ENCODE measurements at places on chromosomes 7 and 10. TPM values are rescaled to one million over a fixed set of nuclear protein-coding genes. Genes with fewer than 3 reads are reported as not detected.

GRCh38 chr10:15451137-15452094, 80.3 kb upstream of the FAM171A1 start:
- no peak for DNase-seq

DNA sequence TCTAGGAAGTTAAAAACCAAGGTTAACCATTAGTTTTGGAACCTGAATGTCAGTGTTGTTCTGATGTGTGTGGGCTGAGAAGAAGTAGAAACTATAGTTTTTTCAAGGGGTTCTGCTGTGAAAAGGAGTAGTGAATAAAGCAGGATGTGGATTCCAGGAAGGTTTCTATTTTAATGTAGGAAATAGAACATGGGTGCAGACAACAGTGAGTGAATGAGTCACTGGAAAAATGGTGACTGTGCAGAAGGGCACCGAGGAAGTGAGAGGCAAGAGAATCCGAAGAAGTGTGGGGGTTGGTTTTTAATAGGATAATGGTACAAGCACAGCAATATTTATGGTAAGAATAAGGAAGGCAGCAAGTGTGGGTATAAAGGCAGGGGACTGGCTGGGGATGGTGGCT, 120.4 kb downstream of the ARHGAP21 start:
- DNase-seq, result no peak

Gene TFEC
- total RNA-seq, result 29.1 TPM

Gene VAX1
- not detected for total RNA-seq

GRCh38 chr10:3691482-3691881, 93.5 kb downstream of the KLF6 start:
- no peak for DNase-seq

DNA sequence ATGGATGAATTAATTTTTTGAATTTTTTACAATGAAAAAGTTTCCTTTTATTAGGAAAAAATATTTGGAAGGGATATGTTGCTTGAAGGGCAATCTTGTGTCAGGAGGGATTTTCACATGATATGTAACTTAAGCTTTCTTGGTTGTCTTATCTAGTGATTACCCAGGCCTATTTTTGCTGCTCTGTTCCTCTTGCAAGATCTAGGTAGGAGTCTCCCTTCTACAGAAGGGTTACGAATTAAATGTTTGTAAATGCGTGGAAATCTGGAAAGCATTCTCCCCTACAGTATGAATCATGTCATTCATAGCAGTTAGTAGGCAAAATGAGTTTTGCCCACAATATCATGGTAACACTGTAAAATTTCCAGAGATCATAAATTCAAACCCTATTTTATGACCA, 57.7 kb upstream of the CDK14 start:
- no peak for DNase-seq

DNA sequence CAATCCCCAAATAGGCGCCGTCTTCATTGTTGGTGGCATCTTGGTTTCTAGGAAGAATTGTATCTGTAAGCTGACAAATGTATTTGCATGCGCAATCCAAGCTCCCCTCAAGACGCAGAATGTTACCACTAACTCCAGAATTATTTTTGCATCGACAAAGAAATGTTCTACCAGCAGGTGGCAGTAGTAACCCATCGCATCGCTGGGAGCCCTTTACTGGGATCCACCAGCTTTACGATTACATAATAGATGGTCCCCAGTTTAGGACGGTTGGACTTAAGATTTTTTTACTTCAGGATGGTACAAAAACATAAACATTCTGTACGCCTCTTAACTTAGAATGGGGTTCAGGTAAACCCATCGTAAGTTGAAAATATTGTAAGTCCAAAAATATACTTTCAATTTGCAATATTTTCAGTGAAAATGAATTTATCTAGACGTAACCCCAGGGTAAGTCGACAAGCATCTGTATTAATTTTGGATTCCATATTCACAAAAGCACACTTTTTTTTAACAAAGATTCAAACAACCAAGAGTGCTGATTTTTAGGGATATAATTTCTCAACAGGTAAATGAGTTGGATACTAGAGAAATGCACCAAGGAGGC, 114.0 kb upstream of the COBL start:
- no peak for DNase-seq

DNA sequence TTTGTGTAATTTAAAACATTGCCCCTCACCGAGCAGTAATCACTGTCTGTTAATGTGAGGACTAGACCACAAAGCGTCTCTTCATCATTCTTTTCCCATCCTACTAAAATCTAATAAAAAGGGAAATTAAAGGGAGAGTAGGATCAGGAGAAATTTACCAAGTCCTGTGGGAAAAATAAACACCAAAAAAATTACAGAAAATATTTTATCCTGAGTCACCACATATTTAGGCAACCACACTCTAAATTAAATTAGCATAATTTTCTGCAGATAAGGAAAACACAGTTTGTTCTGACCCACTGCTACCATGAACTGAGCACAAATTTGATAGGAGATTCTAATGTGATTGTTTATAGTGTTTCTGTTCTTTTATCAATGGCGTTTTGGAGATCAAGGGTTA, 49.3 kb downstream of the CCDC6 start:
- DNase-seq, result no peak

DNA sequence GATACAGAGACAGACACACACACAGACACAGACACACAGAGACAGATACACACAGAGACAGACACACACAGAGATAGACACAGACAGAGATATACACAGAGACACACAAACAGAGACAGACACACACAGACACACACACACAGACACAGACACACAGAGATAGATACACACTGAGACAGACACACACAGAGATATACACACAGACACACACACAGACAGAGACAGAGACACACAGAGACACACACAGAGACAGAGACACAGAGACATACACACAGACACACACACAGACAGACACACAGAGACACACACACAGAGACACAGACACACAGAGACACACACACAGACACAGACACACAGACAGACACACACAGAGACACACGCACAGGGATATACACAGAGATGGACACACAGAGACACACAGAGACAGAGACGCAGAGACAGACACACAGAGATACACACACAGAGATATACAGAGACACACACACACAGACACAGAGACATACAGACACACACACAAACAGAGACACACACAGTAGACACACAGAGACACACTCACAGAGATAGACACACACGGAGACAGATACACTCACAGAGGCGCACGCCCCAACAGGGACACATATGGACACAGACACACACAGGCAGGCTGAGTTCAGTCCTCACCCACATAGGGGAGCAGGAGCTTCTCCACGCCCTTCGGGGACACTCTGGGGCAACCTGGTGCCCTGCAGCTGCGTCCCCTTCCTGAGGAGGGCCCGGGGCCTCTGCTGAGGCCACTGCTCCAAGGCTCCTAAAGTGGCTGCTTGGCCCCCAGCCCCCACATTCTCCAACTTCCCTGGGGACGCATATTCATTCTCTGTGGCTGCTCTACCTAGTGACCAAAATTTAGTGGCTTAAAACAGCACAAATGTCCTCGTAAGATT, 10.3 kb upstream of the PPP2R2D start:
- DNase-seq, result peak; percentile 59

DNA sequence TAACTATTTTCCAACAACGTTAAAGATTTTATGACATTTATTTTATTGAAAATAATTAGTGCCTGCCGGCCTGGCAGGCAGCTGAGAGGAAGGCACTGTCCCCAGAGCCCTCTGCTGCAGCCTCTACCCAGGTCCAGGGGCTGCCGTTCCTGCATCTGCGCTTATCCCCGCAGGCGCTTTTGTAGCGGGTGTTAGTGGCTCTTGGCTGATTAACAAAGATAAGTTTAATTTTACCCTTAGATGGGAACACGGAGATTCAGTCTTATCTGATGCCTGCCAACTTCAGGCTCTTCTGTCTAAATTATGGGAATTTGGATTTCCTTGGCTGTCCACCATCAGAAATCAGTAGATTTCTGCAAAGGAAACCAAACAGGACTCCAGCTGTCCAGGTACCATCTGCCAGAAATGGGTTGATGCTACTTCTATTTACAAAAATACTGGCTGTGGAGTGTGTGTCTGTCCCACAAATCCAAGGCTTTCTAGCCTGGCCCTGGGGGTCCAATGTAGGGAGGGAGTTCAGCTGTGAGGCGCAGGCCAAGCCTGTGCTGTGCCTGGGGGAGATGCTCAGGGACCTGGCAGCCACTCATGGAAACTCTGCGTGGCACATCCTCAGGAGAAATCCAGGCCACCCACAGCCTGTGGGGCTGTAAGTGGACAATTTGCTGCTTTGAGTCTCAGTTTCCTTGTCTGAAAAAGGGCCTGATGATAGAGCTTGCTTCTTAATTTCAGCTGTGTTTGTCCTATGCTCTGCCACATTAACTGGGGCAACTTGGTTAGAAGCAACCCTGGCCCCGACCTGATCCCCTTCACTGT, 62.0 kb upstream of the IGFBP3 start:
- no peak for DNase-seq

GRCh38 chr7:8343556-8343955, 81.6 kb upstream of the ICA1 start:
- DNase-seq, result no peak

DNA sequence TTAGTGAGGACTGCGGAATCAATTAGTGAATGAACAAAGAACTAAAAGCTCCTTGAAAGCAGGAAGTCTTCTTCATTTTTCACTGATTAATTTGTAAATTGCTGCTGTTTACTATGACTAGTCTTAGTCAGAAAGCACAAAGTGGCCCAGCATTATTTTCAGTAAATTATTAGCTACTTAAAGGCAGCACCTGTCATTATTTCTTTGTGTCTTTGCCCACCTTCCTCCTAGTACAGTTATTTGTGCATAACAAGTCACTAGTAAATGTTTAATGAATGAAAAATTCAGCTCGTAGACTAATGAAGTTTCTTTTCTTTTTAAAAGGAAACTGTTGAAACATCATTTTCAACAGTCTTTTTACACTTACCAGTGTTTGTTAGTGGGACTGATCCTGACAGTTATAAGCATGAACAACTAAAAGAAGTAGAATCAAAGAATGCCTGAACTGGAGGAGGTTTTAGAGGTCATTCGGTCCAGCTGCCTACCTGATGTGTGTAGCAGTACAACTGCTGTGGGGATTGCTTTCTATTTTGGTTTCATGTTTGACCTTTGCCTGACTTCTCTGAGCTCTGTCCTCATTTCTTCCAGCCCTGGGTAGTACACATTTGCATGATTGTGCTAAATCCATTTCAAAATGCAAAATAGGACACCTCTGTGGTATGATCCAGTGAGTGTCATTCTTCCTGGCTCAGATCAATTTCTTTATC, 140.0 kb upstream of the PHYHIPL start:
- no peak for DNase-seq

Gene C7orf57
- not detected for total RNA-seq

Gene MAT1A
- 0.76 TPM for total RNA-seq

Gene HGF
- 33.2 TPM for total RNA-seq

GRCh38 chr10:90302758-90303481, 554.9 kb downstream of the HTR7 start:
- DNase-seq, result no peak

Gene BTBD16
- not detected for total RNA-seq

DNA sequence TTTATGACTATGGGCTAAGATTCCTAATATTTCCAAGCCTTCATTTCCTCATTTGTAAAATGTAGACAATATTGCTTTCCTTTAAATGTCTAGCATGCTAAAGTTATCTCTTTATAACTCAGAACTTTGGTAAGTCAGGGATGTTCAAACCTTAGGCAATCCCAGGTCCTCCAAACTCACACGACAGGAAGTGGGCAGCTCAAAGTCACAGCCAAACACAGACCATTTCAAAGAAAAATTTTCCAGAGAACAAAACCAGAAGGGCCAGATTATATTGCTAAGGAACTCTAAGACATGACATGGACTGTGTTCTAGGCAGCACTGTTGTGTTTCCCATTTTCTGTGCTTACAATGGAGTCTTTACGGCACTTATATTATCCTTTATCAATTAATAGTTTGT, 87.8 kb upstream of the DYNC1I1 start:
- DNase-seq, result no peak

GRCh38 chr10:107994621-107995270, 830.2 kb upstream of the SORCS1 start:
- no peak for DNase-seq

Data from spleen (tissue), 13 donors.